ENCODE measurements at places on chromosomes 3 and 15.

GRCh38 chr15:101478701-101479341 lies 10.7 kb downstream of the PCSK6 start:
- DNase-seq, result no peak

DNA sequence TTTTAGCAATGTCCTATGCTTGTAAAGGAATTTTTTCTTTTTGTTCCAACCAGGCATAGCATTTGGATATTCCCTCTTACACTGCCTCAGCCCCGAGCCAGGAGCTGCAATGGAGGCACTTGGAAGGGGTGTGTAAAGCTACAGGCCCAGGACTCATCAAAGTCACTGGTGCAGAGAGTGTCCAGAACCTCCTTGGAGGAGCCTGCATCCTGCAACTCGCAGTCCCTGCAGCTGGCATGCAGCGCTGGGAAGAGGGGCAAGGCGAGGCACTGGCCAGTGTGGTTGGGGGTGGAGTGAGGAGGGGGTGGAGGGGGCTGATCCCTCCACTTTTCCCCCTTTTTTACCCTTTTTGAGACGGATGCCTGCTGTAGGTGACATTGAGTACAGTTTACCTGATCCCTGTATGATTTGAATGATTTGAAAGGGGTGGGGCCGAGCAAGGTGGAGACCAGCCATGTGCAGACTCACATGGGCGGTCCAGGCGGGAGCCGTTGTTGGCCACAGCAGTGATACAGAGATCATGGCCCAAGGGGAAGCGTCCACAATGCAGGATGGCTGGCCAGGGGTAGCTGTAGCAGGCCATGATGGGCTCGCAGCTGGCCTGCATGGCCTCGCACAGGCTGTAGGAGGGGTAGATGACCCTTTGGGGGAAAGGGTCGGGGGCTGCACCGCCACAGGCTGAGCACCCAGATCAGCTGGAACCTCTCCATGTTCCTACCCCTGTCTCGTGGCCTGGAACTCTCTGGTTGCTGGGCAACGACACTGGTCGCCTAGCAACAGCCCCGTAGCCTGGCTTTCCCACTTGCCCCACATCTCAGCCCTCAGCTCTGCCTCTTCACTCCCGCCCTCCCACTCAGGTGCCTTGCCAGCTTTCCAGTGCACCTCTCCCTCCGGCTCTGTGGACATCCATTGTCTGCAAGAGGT lies 7.9 kb downstream of the P4HTM start:
- DNase-seq, result no peak

- DNase-seq, result no peak
These were observed 86.1 kb downstream of the ATP10A start for GRCh38 chr15:25777037-25777436.

- DNase-seq, result no peak
These were observed 56.6 kb downstream of the RFTN1 start for GRCh38 chr3:16456784-16457415.

DNA sequence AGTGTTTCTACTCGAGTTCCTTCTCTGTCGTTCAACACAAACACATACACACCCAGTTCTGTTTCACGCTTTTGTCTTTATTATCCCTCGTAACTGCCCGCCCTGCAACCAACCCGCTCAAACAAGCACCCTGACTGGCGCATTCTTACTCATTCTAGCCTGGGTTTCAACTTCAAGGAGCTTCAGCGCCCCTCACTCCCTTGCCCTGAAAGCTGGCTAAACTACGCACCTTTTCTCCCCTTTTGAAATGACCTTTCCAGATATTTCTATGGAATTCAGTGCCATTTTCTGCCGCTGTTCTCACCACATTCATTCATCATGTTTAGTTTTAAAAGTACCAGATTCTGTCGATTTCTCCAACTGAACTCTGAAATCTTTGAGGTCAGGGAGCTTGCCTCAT lies 653 bp upstream of the MFSD1 start:
- DNase-seq, result no peak

DNA sequence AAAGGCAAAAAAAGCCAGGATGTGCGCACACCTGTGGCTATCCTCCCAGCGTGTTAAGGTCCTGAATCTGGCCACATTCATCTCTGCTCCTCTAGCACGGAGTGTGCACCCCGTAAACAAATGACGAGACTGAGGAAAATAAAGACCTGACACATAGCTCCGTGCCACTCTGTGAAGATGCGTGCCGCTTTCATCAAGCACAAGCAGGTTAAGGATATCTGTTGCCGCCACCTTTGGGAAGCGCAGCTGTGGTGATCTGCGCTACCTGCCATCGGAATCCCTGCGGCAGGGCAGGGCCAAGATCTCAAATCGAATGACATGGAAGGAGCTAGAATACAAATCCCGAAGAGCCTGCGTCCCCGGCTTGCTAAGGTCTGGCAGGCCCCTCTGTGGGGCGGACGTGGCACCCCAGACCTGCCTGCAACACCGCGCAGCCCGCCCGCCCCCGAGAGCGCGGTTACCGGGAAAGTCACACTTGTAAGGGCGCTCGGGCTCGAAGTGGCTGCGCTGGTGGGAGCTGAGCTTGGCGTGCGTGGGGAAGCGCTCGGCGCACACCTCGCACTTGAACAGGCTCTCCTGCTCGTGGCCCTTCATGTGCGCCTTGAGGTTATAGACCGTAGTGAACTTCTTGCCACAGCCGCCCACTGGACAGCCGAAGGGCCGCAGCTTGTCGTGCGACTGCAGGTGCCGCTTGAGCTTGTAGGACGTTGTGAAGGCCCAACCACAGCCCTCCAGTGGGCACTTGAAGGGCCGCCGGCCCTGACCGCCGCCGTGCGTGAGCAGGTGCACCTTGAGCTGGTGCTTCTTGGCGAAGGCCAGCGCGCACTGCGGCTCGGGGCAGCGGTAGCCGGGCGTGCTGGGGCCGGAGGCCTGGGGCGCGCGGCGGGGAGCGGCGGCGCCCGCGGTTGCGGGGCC lies 936 bp downstream of the ZXDC start:
- DNase-seq, result peak; percentile 45

- no peak for DNase-seq
These were observed 4.6 kb upstream of the CCK start for GRCh38 chr3:42270561-42270960.

- DNase-seq, result no peak
These were observed 1.0 kb downstream of the CSPG5 start for GRCh38 chr3:47577583-47578118.

DNA sequence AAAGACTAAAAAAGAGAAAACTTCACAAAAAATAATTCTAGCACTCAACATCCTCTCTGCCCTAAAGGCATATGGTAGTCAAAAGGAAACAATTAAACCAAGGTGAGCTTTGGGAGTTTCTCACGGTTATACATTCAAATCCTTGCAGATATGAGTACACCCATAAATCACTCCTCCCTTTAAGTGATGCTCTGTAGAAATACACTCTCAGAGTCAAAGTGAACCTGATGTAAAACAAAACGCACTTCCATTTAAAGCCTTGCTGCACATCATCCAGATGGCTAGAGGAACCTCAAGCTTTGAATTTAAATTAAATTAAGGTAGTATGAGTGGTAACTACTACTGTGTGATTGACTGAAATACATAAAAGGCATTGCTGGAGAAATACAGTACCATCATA lies 36.0 kb upstream of the AADAC start:
- no peak for DNase-seq

GRCh38 chr15:83219026-83219425 lies 11.4 kb upstream of the HDGFL3 start:
- no peak for DNase-seq

DNA sequence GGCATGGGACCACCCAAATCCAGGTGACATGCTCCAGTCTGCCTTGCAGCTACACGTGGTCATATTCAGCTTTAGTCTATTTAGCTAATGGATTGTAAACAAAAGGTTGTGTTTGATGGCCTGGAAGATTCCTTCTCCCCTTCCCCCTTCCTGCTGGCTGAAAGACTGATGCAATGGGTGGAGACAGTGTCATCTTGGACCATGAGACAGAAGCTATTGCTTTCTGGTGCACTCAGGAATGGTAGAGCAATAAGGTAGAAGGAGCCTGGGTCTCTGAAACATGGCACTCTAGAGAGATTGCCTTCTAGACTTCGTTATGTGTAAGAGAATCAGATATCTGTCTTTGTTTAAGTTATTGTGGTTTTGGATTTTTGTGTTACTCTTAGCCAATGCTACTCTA lies 25.7 kb upstream of the PTX3 start:
- DNase-seq, result no peak

DNA sequence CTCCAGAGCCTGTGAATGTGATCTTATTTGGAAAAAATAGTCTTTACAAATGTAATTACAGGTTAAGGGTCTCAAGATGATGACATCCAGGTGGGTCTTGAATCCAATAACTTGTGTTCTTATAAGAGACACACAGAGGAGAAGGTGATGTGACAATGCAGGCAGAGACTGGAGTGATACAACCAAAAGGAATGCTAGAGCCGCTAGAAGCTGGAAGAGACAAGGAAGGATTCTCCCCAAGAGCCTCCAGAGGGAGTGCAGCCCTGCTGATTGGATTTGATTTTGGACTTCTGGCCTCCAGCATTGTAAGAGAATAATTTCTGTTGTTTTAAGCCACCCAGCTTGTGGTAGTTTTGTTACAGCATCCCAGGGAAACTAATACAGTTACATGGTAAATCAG lies 9.7 kb downstream of the MYH15 start:
- DNase-seq, result no peak

GRCh38 chr15:90412356-90413194 lies 24.5 kb downstream of the IQGAP1 start:
- DNase-seq, result no peak

GRCh38 chr3:112873632-112874031 lies 27.0 kb upstream of the CD200R1L start:
- DNase-seq, result no peak

DNA sequence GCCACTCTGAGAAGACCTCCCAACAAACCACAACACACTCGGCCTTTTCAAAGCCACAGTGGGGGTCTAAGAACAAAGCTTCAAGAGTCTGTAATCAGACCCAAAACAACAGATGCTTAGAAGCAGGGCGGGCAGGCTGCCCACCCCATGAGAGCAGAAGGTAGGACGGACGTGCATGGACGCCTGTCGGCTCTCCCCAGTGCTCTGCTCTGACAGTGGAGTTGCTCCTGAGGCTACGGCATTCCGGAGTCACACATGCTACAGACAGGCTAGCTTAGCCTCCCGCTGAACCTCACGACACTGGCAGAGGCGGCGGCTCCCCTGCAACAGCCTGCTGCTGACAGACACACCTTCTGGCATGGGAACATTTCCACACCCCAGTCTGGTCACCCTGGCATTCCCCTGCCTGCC lies 33.5 kb downstream of the SLCO2A1 start:
- DNase-seq, result no peak

DNA sequence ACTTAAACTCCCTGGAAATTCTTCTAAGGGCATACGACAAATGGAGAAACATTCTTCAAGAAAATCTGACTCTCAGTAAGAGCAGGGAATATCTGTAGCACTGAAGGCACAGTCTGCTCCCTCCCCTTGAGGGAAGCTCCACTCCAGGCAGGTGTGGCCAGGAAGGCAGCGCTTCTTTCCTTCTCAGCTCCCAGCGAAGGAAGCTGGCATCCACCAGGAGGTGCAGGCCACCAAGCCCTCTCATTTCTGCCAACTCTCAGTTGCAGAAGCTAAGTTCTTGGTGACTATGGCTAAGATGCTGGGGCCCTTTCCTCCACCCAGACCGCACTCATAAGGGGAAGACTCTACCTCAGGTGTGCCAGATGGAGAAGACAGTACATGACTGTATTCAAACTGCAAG lies 37.7 kb upstream of the SLC41A3 start:
- DNase-seq, result no peak

GRCh38 chr3:133995264-133995663 lies 34.5 kb downstream of the SLCO2A1 start:
- DNase-seq, result no peak

- DNase-seq, result no peak
These were observed 166.6 kb downstream of the PLD1 start for GRCh38 chr3:171643681-171644080.

DNA sequence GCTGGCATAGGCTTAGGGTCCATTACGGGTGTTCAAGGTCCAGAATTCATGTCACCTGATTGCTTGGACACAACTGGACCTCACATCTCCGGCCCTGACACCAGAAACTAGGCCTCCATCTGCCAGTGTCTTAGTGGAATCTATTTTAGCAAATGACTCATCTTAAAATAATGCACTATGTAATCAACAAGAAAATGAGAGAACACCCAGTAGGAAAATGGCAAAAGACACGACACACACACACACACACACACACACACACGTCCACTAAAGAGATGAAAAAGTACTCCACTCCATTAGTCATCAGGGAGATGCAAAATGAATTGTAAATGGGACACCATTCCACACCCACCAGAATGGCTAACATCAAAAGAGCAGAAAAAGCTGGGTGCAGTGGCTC lies 11.2 kb downstream of the APBA2 start:
- DNase-seq, result no peak

- DNase-seq, result no peak
These were observed 227.3 kb downstream of the ITPR1 start for GRCh38 chr3:4720316-4721075.

DNA sequence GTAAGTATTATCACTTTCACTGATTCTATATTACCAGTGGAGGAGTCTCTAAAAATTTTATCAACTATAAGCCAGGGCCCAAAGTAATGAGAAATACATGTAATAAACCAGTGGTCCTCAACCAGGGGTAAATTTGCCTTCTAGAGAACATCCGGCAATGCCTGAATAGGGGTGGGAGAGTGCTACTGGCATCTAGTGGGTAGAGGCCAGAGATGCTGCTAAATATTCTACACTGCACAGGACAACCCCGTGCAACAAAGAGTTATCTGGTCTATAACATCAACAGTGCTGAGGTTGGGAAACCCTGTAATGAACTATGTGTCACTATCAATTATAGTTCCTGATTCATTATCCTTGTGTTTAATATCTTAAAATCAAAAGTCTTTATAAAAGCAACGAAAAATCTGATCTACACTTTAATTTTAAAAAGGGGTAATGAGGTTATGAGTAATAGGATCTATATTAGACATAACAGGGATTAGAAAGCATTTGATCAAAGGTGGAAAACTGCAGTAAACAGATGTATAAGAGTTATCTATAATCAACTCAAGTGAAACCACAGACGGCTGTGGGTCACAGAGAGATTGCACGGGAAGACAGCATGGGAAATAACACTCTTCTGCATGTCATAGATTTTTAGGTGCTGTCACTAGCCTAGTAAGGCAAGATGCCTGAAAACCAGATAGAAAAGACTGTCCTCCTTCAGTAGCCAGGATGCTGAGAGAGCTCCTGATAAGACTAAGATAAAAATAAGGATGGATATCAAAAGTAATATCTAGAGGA lies 2.0 kb downstream of the LYSMD2 start:
- DNase-seq, result no peak

DNA sequence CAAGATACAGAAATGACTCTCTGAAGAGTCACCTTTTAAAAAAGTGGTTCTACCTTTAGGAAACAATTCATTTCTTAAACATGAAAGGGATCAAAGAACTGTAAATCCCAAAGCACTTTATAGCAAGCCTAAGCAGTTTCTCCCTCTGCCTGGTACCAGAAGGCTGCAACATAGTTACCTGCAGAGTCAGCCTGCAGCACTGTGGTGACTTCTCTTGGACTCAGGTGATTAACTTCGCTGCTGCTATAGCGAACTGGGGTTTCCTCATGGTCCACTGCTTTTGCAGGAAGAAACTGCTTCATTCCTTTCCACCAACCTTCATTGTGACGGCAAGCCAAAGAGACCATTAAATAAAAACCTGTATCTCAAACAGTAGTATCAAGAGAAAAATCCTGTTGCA lies 37.3 kb downstream of the ST3GAL6 start:
- no peak for DNase-seq

- no peak for DNase-seq
These were observed 94.4 kb downstream of the ANKRD28 start for GRCh38 chr3:15703346-15703745.

GRCh38 chr3:71241246-71241901 lies 342.2 kb downstream of the FOXP1 start:
- no peak for DNase-seq

Measured in activated T-cell treated with anti-CD3 and anti-CD28 coated beads for 48 hours (primary cell).